MG63 (cell line): ENCODE measurements at places on chromosomes 13 and 19. TPM values are rescaled to one million over a fixed set of nuclear protein-coding genes. Genes with fewer than 3 reads are reported as not detected.

DNA sequence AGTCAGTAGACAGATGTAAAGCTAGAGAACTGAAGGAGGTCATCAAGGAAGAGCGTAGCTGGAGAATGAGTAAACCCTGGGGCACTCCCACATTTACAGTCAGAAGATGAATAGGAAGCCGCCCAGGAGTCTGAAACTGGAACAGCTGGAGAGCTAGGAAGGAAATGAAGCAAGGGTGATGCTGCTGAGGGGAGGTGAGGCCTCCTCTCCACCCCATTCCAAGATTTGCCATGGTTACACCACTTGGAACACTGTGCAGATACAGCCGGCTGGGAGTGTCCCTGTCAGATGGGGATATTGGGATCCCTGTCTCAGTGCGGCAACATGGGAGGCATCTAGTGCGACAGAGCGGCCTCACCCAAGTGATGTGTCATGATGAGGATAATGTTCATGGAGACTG is 51.8 kb upstream of the GPI start:
- DNase-seq = no peak

DNA sequence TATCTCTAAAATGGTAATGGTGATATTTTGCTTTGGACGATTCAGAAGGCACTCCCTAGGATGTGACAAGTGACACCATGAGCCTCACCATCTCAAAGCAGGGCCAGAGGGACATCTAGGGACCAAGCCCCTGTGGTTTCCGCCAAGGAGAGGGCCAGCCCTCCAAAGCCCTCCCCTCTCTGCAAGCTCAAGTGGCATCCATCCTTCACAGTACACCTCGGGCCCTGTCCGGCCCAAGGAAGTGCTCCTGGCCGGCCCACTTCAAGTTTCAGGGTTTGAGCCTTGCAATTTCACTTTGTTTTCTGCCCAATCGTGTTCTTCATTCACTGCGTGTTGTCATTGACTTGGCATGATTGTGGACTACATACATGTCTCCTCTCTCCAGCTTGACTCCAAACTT is 82.5 kb downstream of the TSHZ3 start:
- no peak for DNase-seq

ZNF555 gene
- 0.92 and 4.5 TPM in 2 replicates for total RNA-seq

DNA sequence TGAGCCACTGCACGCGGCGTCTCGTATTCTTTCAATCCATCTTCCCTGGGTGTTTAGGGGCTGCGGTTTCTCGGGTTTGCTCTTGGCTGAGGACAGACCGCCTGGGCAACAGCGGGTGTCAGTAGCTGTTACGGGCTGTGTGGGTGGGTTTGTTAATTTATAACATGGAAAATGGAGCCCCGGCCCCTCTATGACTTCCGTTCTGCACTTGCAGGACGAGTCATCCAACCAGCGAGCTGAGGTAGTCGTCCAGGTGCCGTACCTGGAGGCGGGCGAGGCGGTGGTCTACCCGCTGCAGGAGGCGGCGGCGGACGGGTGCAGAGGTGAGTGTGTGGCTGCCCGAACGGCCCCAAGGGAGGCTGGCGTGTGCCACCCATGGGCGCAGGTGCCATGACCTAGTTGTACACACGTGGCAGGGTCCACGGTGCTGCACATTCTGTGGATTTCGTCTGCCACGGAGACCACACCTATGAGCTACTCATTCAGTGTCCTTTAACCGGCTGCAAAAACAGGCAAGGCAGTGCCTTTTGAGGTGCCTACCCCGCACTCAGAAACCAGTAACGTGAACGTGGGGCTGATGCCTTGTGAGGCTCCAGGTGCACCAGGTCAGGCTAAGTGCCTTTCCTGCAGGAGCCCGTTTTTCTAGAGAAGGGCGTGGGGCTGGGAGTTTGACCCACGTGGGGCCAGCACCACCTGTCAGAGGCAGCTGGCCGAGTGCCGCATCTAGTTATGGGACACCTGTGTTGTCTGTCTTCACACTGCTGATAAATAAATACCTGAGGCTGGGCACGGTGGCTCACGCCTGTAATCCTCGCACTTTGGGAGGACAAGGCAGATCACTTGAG is 10.9 kb downstream of the POLR2E start:
- DNase-seq = no peak
